ENCODE measurements at places on chromosomes 1 and 21.

GRCh38 chr1:234240680-234241079 is 132.6 kb upstream of the COA6 start:
- DNase-seq: no peak

DNA sequence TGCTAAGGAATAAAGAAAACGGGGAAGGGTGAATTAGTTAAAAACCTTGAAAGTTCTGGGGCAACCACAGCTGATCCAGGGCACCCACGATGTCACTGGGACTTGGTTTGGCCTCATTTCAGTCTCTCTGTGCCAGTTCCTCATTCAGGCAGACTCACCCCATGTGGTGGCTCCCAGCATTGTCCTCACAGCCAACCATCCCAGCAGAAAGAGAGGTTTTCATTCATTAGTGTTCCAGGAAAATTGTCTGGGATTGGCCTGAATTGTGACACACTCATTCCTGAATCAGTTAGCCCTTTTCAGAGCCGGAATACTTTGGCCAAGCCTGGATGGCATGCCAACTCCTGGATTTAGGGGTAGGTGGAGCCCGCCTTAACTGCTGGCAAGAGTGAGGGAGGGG is 367.7 kb downstream of the PRDM2 start:
- no peak for DNase-seq

DNA sequence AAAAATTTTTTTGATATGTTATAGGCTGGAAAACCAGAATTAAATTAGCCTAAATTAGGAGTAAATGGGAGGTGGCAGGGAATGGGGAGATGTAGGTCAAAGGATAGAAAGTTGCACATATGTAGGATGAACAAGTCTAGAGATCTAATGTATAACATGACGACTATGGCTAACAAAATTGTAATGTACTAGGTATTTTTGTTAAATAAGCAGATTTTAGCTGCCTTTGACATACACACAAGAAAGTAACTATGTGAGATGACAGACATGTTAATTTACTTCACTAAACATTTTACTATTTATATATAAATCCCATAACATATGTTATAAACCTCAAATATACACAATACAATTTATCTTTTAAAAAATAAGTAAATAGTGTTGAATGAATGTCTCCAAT is 30.2 kb upstream of the GLIS1 start:
- no peak for DNase-seq

DNA sequence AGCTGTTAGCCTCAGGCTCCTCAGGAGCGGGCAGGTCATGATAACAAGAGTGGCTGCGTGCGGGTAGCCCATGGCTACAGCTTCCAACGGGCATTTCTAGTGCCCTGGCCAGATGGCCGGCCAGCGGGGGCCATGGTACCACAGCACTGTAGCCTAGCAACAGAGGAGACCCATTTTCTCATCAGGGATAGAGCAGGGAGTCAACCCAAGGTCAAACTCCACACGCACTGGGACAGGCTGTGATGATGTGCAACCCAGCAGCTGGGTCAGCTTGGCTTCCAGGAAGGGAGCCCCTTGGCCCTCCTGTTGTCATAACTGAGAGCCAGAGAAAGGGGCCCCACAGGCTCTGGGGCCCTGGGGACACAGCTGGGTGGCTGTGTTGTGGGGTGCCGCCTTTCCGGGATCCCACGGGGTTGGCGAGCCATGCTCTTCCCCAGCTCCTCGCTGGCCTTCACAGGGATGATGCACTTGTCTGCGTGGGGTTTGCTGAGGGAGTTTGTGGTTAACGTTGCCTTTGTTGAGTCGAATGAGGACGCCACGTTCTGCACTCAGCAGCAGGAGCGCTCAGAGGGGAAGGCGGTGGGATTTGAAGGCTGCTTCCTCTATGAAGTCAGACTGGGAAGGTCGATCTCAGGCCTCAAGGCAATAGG is 46.3 kb downstream of the COL18A1 start:
- DNase-seq: no peak

DNA sequence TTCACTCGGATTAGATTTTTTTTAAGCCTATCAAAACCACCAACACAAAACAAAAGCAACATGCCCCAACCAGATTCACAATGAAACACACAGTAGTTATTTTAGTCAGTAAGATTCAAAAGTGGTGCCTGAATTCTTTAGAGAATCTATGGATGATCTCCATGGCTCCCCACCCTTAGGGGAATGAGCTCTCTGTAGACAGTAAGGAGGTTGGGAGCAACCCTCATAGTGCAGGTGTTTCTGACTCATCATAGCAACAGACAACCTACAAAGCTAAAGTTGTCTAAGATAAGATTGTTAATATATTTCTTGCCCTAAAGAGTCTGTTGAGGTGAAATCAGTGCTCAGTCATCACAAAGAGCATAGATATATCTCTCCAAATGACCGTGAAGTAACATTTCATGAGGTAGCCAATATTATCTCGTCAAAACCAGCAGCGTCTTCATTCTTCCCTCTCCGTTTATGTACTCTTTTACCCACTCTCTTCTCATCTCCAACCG is 78.3 kb downstream of the ADAMTS1 start:
- DNase-seq: no peak

DNA sequence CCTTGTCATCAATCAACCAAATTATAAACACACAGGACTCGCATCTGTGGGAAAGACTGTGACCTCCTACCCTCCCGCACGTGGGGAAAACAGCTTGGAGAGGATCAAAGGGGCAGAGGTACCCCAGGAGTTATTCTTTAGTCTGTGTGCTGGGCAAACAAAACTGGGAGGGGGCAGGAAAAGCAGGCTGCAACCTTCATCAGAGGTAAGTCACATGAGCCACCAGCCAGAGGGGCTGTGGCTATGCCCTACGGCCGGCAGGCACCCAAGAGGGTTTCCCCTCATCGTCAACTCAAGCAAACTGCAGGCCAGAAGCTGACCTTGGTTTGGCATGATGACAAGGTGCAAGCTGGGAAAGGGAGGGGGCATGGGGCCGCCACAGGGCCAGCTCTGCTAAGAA is 12.5 kb downstream of the SMIM12 start:
- no peak for DNase-seq

GRCh38 chr1:209590405-209590804 is 6.9 kb downstream of the CAMK1G start:
- DNase-seq: peak; percentile 77

- peak; percentile 99 for DNase-seq
Observed at GRCh38 chr21:40054403-40054802, 187.2 kb downstream of the PCP4 start.

DNA sequence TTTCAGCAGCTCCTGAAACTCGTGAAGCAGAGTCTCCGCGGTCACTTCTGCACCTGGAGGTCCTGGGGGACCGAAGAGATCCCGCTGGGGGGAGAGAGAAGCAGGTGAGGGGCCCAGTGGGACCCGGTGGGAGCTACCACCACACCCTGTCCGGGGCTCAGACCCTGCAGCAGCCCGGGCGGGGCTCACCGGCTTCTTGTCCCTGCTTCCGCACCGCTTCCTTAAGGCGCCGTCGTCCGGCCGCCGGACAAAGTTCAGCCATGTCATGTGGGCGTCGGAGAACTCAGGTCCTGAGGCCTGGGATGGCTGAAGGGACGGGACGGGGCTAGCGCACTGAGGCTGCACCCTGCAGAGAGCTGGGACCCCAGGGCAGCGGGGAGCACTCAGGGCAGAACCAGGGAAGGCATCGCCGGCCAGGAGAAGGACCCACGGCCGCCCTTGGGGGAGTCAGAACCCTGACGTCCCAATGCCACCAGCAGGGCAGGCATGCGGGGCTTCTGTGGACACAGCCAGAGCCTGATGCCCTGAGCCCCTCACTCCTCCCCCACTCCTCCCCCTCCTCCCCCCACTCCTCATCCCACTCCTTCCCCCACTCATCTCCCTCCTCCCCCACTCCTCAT is 2.2 kb downstream of the C1QTNF12 start:
- DNase-seq: peak; percentile 64

DNA sequence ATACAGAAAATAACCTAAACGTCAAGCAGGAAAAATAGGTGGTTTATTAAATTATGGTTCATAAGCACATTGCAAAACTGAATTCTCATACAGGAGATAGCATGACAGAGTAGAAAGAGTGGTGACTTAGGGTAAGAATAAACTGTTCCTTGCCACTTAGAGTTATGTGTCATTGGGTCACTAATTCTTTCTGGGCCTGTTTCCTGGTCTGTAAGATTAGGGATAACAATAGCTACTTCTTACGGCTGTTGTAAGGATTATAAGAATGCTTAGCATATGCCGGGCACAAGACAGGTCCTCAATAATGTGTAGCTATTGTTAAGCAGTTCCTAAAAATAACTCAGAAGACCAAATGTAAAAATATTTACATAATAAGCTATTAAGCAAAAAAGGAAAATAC is 24.2 kb downstream of the SNRNP40 start:
- no peak for DNase-seq

DNA sequence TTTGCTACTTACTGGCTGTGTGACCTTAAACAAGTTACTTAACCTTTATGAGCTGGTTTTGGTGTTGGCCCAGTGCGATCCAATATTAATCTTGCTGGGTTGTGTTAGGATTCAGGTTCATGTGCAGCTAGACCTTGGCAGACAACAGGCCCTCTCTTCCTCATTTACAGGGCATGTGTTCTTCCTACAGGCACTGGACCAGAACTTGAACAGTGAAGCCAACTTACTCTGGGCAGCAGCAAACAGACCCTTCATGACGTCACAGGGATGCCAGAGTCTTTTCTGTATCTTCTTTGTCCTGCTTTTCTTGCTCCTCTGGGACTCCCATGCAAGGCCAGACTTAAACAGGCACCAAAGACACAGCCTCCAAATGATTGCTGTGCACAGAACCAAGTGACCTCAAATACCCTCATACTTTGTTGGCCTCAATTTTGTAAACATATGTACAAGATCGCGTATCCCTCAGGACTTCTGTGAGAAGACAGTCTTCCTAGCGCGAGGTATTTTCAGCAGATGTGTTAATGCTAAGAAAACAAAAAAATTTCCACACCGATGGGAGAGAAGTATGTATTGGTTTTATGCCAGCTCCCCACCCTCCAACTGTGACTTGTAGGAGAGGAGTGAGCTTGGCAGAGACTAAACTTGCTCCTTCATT is 73.7 kb downstream of the URB2 start:
- DNase-seq: no peak

DNA sequence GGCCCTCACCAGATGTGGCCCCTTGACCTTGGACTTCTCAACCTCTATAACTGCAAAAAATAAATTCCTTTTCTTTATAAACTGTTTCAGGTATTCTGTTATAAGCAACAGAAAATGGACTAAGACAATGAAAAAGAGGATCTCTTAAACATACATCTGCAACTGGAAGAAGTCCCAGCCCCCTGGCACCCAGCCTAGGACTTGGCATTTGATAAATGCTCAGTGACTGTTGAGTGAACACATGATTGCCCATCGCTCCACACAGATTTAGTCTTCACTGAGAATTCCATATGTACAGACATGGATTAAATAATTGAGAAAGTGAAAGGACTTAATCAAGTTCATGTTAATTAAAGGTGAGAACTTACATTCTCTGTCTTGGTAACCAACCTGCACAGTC is 344.9 kb upstream of the RUNX1 start:
- no peak for DNase-seq

DNA sequence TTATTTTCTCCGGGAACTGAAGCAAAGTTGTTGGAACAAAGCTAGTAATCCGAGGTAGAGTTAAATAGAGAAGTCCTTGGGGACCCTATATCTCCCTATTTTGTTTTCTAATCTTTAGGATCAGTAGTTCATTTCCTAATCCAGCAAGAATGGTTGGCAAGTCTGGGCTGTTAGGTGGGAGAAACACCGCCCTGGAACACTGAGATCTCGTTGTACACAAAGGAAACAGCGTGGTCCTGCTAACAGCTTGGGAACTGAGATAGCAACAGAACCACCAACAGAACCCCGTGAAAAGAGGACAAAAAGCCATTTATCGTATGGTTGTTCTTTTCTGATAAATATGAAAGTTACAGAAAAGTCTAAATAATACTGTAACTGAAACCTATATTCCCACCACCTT is 121.9 kb upstream of the CDC42BPA start:
- no peak for DNase-seq

GRCh38 chr21:43283136-43283924 is 114.5 kb downstream of the CRYAA start:
- DNase-seq: no peak

- DNase-seq: no peak
Observed at GRCh38 chr1:175188936-175189335, 3.6 kb downstream of the KIAA0040 start.

DNA sequence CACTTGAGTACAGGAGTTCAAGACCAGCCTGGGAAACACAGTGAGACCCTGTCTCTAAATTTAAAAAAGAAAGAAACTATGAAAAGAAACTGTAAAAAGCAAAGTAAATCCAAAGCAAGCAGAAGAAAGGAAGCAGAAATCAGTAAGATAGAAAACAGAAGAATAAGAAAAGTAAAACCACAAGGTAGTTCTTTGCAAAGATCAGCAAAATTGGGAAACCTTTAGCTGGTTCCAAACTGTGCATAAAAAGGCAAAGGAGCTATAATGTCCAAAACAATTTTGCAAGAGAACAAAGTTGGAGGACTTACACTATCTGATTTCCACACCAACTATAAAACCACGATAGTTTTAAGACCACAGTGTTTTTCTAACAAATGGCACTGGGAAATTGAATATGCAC is 218.8 kb downstream of the RPS6KC1 start:
- DNase-seq: no peak

DNA sequence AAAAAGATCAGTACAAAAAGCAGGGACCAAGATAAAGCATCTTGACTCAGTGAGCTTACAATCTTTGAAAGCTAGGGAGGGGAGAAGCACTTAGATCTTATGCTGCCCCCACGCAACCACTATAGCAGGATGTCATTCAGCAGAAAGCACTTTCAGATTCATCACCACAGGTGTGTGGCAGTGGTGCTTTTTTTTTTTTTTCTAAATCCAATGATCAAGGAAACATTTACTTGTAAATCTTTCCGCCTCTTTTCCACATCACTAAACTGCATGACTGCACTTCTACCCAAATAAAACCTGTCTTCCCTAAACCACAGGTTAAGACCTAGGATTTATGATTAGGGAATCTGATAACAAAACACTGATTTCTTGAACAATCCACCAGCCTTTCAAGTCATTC is 154.8 kb downstream of the SLC45A1 start:
- DNase-seq: no peak

GRCh38 chr1:208781391-208782045 is 537.3 kb upstream of the PLXNA2 start:
- peak; percentile 82 for DNase-seq

GRCh38 chr1:200274116-200274515 is 135.7 kb downstream of the ZNF281 start:
- DNase-seq: no peak

GRCh38 chr1:234600418-234601281 is 9.3 kb downstream of the IRF2BP2 start:
- peak; percentile 70 for DNase-seq

DNA sequence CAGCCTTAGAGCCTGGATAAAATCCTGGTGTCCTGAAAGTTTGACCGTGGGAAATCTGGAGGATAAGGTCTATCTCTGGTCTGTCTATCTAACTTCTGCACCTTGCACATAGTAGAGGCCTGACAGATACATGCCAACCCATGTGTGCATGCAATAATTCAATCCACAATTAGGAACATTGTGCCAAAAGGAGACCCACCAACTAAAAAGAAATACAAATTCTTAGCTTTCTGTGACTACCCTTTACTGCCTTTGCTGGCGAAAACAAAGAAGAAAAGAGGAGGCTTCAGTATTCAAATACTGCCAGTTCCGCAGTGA is 381 bp upstream of the KLHL20 start:
- peak; percentile 52 for DNase-seq

Data from DMS53 (cell line).